Stimulated activated CD8-positive, alpha-beta memory T cell treated with anti-CD3 and anti-CD28 coated beads, Interleukin-2, amount 100 ng/mL, for 1 hour (primary cell): ENCODE measurements at places on chromosomes 7 and 10.

DNA sequence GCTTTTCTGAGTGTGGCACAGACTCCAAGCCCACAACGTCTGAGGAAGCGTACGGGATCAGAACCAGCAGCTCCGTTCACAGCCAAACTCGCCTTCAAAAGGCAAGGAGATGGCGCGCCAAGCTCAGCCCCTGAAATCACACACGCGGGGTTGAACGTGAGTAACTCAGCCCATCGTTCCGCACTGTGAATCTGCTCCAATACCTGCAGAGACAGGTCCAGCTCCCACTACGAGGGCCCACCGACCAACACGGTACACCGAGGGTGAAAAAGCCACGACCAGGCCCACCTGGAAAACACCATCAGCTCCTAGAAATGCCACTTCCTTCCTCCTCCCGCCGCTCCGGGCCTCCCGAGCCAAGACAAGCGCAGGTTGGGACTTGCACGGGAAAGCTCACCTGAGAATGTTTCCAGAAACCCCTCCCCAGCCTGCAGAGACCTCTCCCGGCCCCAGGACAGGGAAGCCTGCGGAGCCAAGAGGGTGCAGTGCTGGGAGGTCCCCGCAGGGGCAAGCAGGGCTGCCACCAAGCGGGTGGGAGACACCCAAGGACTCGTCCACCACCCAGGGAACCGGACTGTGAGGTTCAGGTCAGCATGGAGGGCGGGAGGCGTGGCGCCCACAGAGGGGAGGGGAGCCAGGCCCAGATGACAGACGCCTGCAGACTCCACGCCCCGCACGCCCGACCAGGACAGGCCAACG, 93.9 kb upstream of the PDGFA start:
- no peak for DNase-seq

DNA sequence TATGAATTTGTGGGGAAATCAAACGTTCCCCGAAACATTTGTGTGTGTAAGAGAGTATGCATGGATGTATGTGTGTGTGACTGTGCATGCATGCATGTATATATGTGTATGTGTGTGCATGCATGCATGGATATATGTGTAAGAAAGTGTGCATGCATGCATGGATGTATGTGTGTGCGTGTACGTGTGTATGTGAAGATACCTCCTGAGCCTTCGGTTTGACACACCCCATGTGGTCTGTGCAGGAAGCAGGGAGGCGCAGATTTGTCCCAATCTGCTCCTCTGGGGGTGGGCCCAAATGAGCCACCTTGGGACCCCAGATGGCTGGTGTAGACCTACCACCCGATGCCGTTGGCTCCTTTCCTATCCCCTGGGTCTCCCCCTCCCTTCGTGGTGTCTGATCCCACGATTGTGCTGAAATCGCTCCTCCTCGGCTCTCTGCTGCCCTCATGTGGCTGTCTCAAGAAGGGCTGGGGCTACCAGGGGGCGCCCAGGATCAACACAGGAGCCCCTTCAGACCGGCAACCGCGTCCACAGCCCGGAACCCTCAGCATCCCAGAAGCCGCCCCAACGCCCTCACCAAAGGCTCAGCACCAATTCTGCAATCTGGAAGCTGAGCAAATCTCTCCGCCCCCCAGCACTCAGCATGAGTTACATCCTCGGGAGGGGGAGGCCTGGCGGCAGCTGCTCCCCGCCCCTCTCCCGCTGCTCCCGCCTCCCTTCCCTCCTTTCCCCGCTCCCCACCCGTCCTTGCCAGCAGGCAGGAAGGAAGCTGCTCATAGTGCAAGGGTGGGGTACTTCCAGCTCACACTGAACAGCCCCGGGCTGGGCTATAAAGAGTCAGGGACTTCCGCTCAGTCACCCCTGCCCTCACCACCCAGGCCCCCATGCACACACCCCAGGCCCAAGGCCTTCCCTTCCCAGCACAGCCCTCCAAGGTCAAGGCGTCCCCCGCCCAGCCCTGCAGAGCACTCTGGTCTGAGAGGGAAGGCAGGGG, 2.3 kb upstream of the NOS3 start:
- peak; percentile 53 for DNase-seq

DNA sequence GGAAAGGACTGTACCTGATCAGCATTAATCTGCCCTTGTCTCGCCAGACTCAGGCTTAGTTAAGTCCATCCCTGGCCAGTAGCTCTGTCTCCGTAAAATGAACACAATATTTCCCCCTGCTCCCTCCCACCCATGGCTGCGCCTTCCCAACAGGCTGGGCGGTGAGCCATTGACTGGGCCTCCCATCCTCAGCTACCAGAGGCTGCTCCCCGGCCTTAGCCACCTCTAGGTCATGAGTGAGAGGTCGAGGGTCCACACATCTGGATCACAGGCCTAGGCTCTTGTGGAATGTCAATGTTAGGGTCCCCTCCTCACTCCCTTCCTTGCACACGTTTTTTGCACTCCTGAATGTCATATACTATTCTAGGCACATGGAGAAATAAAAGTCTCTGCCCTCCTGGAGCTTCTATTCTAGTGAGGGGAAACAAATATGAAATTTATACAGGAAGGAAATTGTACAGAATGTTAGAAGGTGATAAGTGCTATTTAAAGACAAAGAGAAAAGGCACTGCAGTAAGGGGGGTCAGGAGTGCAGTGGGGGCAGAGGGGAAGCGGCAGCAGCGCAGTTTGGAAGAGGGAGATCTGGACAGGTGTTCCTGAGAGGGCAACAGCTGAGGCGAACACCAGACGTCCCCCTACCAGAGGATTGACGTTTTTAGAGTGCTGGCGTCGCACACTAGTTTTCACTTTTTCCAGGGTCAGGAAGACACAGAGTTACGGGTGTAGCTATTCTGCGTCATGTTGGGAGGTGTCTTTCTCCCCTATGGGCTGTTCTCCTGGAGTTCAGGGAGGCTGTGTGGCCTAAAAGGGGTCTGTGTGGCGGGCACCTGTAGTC, 17.2 kb upstream of the EIF5AL1 start:
- DNase-seq = no peak

DNA sequence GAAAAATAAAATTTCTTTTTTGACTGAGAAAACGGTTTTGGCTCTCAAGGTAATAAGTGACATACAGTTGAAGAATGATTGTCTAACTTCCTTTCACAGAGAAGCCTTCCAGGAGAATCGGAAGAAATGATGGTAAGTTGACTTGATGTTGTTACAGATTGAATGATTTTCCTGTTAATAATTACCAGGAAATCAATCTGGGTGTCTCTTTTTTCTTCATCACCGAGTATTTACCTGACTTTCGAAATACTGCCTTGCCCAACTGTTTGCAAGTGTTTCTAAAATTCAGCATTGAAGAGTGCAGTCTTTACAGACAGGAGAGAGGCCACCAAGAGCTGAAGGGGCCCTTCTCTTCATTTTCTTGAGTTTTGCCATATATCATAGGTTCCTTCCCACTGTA, 4.0 kb downstream of the ITIH2 start:
- no peak for DNase-seq

DNA sequence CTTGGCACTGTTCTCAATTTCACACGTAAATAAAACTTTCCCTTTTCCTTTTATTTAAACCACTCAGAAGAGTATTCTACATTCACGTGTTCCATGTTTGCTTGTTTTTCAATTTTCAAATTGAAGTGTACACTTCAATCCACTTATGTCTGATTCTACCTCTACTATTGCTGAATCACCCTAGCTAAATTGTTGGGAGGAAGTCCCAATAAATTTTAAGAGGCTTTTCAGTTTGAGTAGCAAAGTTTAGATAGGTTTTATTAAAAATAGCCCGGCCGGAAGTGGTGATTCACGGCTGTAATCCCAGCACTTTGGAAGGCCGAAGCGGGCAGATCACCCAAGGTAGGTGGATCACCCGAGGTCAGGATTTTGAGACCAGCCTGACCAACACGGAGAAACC, 1414.7 kb upstream of the CELF2 start:
- DNase-seq = no peak
